ENCODE measurements at places on chromosomes 3 and 15.

GRCh38 chr3:111582120-111582474 lies 13.0 kb downstream of the ZBED2 start:
- no peak for DNase-seq

DNA sequence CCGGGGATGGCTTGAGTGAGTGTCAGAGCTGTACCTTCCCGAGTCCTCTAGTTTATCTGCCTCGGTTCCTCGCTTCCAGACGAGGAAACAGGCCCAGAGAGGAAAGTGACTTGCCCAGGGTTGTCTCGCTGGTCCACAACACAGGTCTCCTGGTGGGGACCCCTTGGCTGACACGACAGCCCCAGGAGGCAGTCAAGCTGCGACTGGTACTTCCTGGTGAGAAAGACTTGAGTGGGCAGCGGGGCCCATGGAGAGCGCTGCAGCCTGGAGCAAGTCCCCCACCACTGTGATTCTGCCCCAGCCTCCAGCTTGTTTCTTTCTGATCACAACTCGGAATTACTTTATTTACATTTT lies 600 bp upstream of the CHRNA5 start:
- DNase-seq = no peak

DNA sequence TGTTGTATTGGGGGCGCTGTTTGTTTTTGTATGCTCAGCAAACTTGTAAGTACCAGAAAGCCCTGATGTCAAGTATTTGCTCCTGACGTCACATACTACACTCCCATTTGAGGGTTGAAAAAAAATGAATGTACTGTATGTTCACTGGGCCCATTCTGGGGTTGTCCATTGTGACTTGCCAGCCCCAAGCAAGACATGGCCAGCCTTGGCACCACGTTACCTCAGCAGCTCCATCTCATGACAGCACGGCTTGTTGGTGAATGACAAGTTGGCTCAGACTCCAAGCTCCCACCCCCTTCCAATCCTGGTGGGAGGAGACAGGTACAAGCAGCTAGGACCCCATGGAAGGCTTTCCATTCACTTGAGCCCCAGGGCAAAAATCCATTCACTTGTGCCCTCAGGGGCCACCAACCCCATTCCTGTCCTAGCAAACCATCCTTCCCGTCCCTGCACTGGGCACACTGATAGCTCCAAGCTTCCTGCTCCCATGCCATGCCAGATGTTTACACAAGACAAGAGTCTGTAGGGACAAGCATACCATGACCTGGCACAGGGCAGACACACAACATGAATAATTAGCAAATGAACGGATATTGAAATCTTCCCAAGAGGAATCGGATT lies 1.6 kb downstream of the PHGR1 start:
- DNase-seq = no peak

DNA sequence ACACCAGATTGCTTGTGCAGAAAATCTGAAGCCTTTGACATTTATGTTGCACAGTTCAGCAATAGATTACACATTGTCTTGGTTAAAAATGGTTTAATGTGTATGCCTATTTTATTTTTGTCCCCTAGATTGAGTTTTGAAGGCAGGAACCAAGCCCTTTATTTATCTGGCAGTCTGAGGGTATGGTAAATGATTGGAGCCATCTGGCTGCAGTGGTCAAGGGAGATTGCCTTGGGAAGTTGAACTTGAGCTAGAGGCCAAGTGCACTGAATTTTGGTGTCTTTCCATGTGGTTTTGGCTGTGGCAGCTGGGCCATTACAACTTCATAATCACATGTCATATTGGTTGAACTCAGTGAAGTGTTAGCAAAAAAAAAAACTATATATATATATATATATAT lies 248.7 kb upstream of the C2CD4B start:
- DNase-seq = no peak

- DNase-seq = no peak
Observed at GRCh38 chr3:112384769-112385168, 51.8 kb downstream of the CD200 start.

DNA sequence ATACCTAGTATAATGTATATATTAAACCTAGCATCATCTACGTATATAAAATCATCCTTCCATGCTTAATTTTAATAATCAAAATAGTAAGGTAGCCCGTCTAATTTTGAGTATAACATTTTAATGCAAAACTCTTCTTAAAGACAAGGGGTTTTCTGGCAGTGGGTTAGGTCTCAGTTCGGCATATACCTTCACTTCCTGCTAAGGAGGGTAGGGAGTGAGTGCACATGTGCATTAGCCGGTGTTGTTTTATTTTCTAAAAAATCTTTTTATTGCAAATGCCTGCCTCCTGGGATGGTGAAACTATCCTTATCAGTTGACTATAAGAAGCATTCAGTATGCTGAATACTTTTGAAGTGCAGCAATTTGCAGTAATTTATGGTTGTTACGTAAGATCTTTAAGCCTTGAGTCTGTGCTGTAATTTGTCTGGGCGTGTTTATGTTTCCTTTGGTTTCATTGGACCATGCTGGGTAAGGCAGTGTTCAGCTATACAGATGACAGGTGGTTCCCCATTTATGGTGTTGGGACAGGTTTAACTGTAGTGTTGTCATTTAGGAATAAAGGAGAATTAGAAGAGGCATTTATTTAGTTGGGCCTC lies 11.7 kb downstream of the ARHGEF26 start:
- DNase-seq = no peak

DNA sequence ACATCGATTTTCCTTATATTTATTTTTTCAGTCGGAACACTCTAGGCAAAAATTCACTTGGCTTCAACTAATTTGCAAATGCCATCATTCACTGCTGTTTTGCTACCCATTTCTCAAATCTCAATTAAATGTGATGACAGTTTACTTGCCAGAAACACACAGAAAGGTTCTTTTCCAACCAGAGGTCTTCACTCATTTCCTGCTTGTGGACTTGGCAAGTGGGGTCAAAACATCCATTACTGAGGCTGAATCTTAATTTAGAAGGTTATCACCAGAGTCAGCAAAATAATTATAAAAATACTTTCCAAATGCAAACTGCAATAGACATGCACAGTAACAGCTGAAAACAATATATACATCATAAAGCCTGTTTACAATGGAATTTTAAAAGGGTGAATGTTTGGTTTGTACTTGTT lies 625.4 kb upstream of the TBL1XR1 start:
- no peak for DNase-seq

- DNase-seq = no peak
Observed at GRCh38 chr3:155228676-155229075, 64.8 kb downstream of the STRIT1 start.

DNA sequence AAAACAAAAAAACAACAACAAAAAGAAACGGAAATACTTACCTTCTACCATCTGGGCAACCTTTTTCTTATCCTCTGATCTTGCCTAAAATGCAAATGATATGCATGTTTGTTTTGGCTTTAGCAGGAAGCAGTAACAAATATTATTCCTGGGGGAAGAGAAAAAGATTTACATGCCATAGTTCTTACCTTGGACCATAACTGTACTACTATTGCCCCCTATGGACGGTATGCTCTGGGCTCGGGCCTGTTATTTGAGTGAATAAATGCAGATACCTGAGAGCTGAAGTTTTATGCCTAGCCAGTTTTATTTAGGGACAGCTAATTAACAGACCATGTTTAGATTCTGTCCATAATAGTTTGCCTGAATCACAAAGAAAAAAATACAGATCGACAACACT lies 12.6 kb upstream of the STARD5 start:
- no peak for DNase-seq

- DNase-seq = no peak
Observed at GRCh38 chr3:11826628-11827265, 19.9 kb downstream of the TAMM41 start.

DNA sequence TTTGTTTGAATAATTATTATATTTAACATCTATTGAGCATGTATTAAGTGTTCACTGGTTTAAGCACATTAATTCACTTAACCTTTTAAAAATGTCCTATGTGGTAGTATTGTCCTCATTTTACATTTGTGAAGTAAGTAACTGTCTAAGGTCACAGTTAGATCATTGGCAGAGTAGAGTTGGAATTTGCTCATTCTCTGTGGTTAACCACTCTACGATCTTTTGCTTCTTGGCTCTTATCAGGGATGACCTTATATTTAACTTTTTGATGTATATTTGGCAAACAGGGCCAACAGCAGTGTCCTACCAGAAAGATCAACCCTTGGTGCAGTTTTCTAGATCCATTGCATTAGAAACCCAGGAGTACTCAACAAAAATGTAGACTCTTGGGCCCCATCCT lies 34.0 kb downstream of the PXK start:
- no peak for DNase-seq

DNA sequence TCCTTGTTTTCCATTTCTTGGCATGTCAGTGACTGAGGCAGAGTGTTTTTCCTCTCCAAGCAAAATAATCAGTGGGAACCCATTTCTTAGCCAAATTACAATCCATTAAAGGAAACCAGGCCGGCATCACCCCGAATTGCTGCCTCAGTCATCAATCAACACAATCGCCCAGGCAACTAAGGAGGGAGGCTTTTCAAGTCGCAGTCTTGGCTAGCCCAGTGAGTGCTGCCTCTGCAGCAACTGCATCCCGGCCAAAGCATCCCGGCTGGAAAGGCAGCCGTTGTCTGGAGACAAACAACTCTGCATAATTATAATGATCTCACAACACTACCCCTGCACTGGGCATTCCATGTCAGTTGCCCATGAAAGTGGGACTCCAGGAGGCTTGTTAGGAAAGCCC lies 213.5 kb upstream of the PRICKLE2 start:
- no peak for DNase-seq

DNA sequence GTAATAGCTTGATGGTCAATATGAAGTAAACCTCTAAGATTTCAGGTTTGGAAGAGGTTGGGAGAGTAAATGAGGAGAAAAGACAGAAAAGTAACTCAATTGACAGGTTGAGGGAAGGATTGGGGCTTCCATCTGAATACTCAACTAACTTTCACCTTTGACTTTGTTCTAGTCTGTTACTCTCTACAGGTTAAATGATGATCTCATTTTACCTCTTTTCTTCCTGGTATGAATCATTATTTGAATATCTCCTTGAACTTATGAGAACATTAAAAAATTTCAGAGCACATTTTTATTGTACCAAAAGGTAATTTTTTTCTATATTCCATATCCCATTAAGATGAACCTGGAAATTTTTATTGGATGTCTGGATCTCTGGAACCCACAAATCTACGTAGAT lies 87.9 kb upstream of the KCNH8 start:
- no peak for DNase-seq

- no peak for DNase-seq
Observed at GRCh38 chr3:175670557-175670956, 811.4 kb downstream of the NAALADL2 start.

GRCh38 chr15:66592505-66593218 lies 26.9 kb upstream of the LCTL start:
- no peak for DNase-seq

GRCh38 chr15:38746211-38746610 lies 181.6 kb upstream of the RASGRP1 start:
- no peak for DNase-seq

DNA sequence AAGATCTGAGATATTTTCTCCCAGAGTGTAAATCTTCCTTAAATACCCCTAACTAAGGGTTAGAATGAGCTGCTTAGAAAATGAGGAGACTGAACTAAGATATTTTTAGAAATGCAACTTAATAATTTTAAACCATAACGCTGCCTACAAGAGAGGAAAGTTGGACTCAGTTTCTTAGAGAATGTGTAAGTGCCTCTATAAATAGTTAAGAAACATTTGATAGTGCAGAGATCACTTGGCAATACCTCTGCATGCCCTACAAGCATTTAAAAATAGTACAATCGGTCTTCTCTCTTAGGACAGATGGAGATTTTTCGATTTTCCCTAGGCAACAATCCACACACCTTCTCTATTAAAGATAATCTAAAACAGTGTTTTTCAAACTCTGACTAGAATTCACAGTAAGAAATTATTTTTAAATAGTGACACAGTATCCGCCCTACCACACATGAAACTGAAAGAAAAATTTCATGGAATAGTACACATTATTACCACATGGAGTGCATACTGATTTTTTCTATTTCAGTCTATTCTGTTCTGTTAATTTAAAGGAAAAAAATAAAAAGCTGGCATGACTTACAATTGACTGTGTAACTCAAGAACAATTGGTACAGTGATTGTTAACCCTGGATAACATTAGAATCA lies 83.2 kb downstream of the GADL1 start:
- DNase-seq = no peak

DNA sequence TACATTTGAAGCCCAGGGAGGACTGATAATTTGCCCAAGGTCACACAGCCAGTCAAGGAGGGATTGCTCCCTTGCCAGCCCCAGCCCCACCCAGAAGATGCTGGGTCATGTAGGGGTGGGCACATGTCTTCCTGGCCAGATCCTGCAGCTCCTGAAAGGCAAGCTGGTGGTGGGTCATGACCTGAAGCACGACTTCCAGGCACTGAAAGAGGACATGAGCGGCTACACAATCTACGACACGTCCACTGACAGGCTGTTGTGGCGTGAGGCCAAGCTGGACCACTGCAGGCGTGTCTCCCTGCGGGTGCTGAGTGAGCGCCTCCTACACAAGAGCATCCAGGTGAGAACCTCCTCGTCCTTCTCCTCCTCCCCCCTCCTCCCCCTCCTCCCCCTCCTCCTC lies 13.2 kb downstream of the ISG20 start:
- no peak for DNase-seq

GRCh38 chr3:112127522-112128494 lies 5.2 kb downstream of the GCSAM start:
- DNase-seq = no peak

- DNase-seq = no peak
Observed at GRCh38 chr3:152096280-152096906, 172.3 kb upstream of the MBNL1 start.

GRCh38 chr3:29153811-29154210 lies 127.1 kb upstream of the RBMS3 start:
- no peak for DNase-seq

- no peak for DNase-seq
Observed at GRCh38 chr3:190076601-190077394, 43.9 kb downstream of the P3H2 start.

GRCh38 chr3:57555306-57555705 lies 768 bp upstream of the PDE12 start:
- DNase-seq = no peak

DNA sequence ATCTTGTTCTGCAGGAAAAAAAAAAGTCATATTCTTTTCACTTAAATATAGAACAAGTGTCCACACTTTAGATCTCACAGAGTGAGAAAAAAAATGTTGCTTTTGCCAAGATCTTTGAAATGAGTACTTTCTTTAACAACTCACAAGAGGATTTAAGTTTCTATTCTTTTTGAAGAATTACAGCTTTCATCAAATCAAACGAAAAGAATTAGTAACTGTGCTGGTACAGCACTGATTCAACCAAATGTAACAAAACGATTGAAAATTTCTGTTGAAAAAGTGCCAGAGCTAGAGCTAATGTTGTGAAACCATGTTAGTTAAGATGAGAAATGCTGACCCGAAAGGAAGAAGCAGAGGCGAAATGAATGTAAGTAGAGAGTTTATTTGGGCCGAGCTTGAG lies 300.2 kb downstream of the GABRB3 start:
- DNase-seq = no peak

GRCh38 chr15:101429191-101429590 lies 60.3 kb downstream of the PCSK6 start:
- no peak for DNase-seq
